ENCODE measurements at places on chromosomes 3 and 15.
A peak's percentile ranks its signal among the peaks of the same experiment; 100 is the strongest.

GRCh38 chr3:101900316-101900715 is 51.0 kb downstream of the NFKBIZ start:
- DNase-seq = no peak

GRCh38 chr3:117510396-117510795 is 800.8 kb downstream of the TUSC7 start:
- no peak for DNase-seq

- DNase-seq = no peak
Measured at GRCh38 chr3:100438623-100438974, 37.3 kb downstream of the LNP1 start.

- DNase-seq = no peak
Measured at GRCh38 chr15:88440021-88440420, 27.2 kb downstream of the MRPL46 start.

DNA sequence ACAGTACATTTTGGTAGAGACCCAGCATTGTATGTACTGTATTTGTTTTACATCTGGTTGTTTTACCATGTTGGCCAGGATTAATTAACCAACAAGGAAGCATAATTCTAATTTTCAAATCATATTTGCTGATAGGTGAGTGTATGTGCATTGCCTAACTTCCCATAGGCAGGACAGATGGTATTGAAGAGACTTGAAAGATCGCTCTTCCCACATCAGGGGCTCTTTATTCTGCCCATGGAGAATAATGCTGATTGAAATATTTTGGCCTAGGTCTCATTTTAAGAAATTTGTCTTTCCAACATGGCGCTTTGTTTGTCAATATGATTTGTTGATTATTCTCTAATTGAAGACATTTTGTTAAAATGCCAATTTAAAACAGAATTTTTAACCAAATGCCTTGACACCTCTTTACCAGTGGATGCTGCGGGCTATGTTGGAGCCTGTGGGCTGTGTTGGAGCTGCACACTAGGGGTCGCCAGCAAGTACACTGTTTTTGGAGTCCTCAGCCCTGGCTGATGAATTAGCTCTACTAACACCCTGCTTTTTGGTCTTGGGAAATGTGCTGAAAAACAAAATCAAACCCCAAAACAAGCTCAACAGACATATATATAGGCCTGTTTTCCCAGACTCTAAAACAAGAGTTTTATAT is 5.3 kb downstream of the P2RY12 start:
- no peak for DNase-seq

DNA sequence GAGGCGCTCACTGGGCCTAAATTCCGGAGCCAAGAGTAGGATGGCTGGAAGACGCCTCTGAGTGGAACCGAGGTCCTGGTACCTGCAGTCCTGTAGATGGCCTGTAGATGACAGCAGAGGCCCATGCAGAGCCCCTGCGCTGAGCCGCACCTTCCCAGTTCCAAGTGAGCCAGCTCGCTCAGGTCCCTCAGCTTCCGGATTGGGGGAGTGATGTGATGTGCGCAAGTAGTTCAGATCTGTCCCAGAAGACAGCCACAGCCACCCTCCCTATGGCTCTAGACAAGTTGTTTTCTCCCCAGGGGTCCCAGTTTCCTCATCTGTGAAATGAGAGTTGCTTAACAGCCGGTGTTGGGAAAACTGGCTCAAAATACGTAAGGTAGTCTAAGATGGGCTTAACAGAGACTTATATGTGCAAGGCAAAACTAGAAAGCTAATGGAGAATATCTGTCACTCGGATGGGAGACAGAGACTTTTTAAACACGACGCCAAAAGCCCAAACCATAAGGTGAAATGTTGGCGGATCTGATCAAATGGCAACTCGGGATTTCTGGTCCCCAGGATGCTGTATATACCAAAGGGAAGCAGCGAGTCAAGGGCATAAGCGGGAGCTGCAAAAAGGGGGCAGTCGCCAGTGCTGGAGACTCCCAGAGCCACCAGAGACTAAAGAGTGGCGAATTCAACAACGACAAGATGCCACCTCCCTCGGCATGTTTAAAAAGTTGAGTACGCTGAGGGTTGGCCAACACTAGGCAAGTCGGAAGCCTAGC is 765 bp upstream of the MAPKAPK3 start:
- DNase-seq = peak; percentile 76

- DNase-seq = no peak
Measured at GRCh38 chr3:39181408-39182335, 10.7 kb downstream of the XIRP1 start.

- DNase-seq = peak; percentile 94
Measured at GRCh38 chr15:69758810-69759790, 306.5 kb downstream of the RPLP1 start.

DNA sequence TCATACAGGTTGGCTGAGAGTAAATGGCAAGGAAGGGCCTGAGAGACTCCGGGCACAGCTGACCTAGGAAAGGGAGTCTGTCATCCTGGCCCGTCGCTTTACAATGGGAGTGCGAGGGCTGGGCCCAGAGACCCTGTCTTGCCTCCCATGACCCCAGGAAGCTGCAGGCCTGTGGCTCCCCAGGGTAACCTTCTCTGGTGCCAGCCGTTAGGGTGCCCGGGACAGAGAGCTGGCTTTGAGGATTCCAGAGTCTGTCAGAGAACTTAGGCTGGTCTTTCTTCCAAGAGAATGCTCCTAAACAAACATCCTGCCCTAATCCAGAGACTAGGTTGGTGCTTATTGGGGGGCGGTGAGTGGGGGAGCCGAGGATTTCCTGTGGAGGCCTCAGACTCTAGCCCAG is 18.5 kb downstream of the ZNF710 start:
- no peak for DNase-seq

GRCh38 chr15:84570164-84570735 is 30.6 kb upstream of the ZSCAN2 start:
- DNase-seq = peak; percentile 46

GRCh38 chr3:119311081-119311925 is 17.1 kb downstream of the ARHGAP31 start:
- DNase-seq = no peak

DNA sequence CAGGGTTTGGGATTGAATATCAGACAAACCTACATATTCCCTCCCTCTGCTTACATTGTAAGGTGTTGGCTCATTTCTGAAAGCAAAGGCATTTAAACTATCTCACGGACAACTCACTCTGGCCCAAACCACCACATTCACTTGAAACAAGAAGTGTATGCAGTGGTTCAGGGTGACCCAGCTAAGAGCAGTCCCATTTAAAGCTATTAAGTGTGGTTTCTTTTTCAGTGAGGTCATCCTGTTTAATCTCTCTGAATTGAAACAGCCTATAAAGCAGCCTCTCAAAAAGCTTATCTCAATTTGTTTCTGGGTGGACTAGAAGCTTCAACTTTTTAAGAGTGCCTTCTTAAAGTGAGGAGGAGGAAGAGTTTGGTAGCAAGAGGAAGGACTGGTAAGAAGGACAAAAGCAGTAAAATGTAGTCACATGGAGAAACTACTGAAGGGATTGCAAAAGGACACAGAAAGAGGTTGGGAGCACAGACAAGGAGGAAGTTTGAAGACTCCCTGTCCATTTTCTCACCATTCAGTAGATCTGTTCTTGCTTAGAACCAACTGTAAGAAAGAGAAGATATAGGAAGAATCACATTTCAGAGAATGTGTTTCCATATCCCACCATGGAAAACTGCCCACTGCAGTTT is 151.6 kb downstream of the TMCO5A start:
- no peak for DNase-seq

GRCh38 chr3:27923349-27924068 is 201.4 kb upstream of the EOMES start:
- DNase-seq = no peak

DNA sequence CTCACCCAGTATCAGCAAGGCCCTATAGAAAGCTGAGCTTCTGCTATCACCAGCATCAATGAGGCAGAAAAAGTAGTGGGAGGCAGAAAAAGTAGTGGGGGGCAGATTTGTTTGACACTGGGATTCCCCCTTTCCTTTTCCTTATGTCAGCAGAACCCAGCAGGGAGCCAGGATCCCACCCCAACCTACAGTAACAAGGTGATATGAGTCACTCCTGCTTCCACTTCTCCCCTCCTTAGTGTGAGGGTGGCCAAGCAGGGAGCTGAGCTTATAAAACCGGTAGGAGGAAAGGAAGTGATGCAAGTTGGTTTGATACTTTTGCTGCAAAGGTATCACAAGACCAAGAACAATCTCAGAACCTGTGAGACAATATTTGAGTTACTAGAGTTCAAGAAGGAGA is 128.7 kb downstream of the SCAPER start:
- DNase-seq = no peak

- no peak for DNase-seq
Measured at GRCh38 chr3:54988838-54989630, 61.2 kb upstream of the LRTM1 start.

DNA sequence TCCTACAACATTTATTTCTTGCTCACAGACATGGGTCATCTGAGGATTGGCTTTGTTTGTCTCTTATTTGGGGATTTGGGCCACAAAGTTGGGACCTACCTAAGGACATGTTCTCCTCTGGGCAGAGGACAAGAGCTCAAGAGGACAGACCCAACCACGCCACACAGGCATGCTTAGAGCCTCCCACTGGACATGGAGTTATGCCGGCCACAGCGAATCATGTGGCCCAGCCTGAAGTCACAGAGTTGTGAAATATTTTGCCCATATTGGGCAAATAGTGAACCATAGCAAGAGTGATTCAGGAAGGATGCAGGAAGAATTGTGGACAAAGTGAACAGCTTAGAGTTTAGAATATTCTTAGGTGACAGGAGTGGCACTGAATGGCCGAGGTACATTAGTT is 9.9 kb downstream of the TRAK1 start:
- no peak for DNase-seq

DNA sequence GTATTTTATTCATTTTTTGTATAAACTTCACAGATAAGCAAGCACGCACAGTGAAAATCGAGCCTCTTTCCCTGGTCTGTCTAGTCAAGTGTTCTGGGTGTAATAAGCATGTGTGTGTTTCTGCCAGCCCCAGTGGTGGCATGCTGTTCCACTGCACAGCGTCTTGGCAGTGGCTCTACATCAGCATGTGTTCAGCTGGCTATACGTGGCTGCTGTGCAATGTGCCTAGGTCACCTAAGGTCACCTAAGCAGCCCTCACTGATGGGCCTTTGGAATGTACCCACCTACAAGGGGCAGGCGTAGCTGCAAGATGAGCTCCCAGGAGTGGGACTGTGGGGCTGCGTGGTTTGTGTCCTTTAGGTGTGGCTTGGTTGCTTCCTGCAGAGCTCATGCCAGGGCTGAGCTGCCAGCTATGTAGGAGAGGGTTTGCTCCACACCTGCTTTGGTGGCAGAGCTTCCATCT is 4.9 kb downstream of the LIMD1 start:
- DNase-seq = no peak

Data from CD8-positive, alpha-beta memory T cell (primary cell).